ENCODE measurements at places on chromosomes 5 and 9.

DNA sequence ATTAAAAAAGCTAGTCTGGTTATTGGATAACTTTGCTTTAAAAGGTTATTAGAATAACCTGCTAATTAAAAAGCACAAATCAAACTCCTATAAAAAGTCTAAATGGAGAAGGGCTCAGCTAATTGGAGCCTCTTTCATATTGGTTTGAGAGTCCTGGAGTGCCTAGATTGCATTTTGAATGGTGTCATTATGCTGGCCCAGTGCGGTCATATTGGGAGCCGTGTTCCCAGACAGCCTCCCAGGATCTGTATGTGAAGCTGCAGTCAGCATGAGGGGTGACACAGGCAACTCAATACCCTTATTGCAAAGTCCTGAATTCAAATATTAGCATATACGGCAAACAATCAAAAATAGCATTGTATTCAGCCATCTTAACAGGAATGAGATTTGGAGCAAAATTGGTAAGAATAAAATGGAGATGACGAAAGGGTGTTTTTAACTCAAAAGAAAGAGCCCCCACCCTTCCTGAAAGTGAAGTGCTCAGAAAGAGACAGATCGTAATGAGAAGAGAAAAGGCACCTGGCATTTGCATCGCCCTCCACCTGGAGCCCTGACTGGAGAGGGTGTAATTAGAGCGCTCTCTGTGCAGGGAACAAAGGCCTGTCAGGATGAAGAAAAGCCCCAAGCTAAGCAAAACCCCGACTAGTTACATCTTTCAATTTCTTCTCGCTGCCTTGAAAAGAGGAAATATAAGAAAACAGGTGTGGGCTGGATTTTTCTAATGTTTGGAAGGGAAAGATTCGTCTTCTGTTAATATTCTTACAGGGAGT, 621.0 kb upstream of the ADAMTS16 start:
- no peak for DNase-seq

GRCh38 chr5:136809382-136809781, 444.0 kb upstream of the TRPC7 start:
- DNase-seq, result no peak

GRCh38 chr5:80466669-80467485, 21.0 kb upstream of the FAM151B start:
- no peak for DNase-seq

DNA sequence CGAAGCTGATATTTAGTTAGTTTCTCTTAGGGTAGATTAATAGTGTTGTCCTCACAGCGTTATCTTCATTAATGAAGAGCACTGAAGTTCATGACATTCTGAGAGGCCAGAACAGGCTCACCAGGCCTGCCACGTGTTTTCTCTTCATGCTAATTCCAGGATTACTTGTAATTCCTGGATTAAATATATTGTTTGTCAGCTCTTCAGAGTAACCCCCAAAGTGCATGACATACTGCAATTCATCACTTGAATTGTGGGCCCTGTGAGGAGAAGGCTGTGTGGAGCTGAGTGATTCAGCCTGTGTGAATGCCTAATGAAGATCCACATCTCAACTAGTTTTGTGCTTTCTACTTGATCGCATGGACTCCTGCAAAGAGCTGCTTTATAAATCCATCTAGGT, 401.0 kb upstream of the ADAMTSL1 start:
- DNase-seq, result no peak

- DNase-seq, result no peak
These were observed 3.3 kb downstream of the TLX3 start for GRCh38 chr5:171312129-171312974.

DNA sequence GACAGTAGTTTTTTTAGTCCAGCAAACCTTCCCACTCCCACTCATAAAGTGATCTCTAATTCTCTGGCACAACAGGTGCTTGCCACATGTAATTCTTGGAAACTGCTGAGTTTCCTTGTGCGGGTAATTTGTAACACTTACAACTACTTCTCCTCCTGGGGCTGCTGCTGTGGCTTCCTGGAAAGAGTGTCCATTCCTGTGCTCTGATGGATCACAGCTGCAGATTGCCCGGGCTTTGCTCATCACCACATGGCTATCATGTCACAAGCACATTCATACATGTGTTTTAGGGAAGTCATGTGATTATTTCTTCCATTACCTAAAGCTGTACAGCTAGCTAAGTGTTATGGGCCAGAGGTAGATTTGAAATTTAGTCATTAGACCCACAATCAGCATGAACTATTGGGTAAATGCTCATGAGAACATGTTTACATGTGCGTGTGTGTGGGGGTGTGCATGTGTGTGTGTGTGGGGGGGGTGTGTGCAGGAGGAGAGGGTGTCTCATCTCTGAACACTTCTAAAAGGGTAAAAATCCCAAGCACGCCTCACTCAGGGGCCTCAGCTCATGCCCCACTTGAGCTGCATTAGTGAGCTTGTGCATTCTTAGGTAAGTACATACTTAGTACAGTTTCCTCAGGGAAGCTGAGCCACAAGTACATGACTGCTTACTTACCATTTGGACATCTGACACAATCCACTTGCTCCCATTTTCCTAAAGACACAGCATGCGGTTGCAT, 118.1 kb upstream of the CCDC112 start:
- DNase-seq, result peak; percentile 18

DNA sequence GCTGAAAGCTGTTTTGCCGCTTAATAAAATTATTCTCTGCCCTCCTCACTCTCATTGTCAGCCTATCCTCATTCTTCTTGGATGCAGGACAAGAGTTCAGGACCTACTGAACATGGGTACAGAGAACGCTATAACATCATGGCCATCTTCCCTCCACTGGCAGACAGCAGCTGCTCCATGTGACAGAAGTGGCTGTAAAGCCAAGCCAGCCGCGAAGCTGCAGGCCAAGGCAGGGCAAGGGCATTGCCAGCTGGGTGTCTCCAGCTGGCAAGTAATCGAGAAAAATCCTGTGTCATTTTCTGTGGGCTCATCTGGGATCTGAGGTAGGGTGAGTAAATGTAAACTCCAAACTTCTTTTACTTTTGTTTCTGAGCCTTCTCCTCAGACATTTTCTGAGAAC, 84.8 kb downstream of the SLC25A46 start:
- DNase-seq, result no peak

GRCh38 chr9:96686638-96687335, 31.7 kb upstream of the PRXL2C start:
- DNase-seq, result peak; percentile 48

DNA sequence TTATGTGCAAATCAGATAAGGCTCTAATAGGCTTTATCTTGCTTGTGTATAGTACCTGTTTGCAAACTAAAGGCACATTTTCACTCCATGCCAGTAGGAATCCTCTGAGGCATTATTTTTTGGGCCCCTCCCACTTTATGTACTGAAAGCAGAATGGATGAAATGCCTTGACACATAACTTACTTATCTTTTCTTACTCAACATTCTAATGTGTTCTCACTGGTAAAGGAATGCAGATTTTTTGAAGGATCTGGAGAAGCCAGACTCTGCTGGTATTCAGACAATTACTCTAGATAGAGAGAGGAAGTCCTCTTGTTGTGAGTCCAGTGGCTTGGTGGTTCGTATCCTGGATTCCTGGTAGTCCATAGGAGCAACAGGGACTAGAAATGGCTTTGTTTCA, 336.7 kb downstream of the CCDC171 start:
- no peak for DNase-seq

DNA sequence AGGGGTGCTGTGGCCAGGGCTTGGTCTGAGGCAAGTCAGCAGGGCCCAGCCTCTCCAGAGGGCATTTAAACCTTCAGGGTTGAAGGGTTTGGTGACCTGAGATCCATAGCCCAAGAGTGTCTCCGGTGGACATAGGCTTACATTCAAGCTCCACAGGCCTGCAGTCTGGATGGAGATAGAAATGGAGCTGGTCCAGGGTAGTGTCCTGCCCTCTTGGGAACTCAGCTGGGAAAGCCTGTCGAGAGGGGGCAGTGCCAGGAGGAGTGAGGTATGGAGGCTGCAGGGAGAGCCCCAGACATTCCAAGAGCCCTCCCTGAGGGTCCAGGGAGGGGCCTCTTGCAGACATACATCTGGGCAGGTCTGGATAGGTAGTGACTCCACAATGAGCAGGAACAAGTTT, 177.0 kb upstream of the MVB12B start:
- DNase-seq, result no peak

All from GM10248 (cell line).